Stimulated activated CD8-positive, alpha-beta memory T cell treated with anti-CD3 and anti-CD28 coated beads, Interleukin-15, amount 100 ng/mL, for 48 hours (primary cell): ENCODE measurements at places on chromosomes 13 and 19.

- no peak for DNase-seq
Measured at GRCh38 chr13:25796474-25796873, 255.3 kb downstream of the SHISA2 start.

DNA sequence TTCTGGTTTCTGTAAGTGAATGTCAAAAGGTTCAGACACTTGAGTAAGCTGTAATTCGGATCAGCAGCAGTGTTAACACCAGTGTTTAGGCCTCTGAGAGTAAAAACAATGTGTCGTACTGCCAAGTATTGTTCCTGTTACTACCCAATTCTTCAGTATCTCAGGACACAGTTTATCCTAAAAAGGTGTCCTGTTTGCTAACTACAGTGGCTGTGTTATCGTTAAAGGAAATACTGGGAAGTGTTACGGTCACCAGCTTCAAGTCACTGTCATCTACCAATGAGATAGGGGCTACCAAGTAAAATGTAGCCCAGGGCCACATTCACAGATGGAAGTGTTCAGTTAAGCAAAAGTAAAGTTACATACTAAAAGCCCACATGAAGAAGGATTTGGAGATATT, 2.3 kb upstream of the UPF3A start:
- no peak for DNase-seq

DNA sequence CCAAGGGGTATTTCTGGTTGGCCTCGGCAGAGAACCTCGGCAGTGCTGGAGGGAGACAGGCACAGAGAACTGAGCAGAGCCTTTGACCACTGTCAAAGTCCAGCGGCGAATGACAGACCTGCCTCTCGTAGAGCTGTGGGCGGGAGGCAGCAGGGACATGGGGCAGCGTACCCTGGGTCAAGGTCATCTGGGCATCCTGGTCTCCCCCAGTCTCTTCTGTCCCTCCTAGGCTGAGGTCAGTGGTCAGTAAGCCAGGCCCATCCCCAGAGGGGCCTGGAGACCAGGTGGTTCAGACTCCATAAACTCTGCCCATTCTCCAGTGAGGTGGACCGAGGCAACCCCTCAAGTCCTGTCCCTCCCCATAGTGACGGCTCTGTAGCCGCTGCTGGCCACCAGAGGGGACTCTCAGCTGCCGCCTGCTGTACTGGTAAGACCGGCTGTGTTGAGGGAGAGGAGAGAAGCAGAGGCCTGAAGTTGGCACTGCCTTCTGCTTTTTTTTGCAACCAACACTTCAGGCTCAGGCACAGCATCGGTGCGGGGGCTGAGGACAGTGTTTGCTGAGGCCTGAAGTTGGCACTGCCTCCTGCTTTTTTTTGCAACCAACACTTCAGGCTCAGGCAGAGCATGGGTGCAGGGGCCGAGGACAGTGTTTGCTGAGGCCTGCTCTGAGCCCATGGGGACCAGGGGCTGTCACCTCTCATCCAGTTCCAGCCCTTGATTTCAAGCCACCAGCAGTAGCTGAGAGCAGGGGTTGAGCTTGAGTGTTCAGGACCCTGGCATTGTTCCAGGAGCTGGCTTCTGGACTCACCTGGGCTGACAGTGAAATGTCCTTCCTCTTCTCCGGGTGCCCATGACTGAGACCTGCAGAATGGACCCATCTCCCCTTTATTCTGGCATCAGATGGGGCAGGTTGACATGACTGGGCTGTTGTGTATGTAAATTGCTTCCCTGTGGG, at the start of gene PGLYRP2:
Gene PGLYRP2 (minus strand): TSS at position 111 of the 955 bp plus-strand sequence. CDS start 130 bp downstream, outside the sequence.
- DNase-seq: no peak

GRCh38 chr19:55673465-55673864, 1.6 kb upstream of the EPN1 start:
- no peak for DNase-seq

- DNase-seq: no peak
Measured at GRCh38 chr13:54415753-54416366, 1387.2 kb downstream of the OLFM4 start.
